ENCODE measurements at places on chromosomes 3 and 15. TPM values are rescaled to one million over a fixed set of nuclear protein-coding genes. Genes with fewer than 3 reads are reported as not detected.

DNA sequence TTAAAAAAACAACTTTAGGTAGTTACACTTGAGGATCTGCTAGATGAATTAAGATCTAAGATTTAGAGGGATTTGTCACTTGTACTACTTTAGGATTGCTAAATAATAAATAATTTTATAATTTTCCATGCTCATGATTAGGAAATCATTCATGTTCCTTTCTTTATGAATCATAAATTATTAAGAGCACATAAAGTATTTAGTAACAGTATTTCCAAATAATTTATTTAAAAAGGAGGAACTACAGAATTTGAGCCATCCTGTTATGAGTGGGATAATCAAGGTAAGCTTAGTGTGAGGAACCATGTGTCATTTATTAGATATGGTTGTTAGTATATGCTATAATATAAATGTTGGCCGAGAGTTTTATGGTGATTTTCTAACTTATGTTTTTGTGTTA lies 37.5 kb upstream of the C3orf38 start:
- DNase-seq: no peak

DNA sequence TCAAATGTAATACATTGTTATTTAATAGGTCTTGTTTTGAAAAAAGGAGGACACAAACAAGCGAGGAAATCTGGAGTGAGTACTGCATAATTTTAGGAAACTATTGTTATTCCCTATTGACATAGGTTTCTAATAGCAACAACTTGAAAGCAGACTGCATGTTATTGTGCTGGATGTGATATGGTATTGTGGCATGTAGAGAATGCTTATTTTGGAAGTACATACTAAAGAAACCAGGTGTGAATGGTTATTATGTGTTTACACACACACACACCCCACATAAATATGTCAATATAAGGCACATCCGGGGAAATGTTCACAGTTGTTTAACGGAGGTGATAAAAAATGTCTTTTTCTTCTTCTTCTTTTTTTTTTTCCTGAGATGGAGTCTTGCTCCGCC lies 5.9 kb upstream of the MORF4L1 start:
- no peak for DNase-seq

Gene DZIP1L
- total RNA-seq: not detected

GRCh38 chr15:89693091-89693490 lies 2.5 kb downstream of the WDR93 start:
- DNase-seq: no peak

GRCh38 chr3:59262076-59262498 lies 212.3 kb upstream of the CFAP20DC start:
- DNase-seq: no peak

- no peak for DNase-seq
These were observed 108.7 kb downstream of the MYO9A start for GRCh38 chr15:72009222-72009621.

GRCh38 chr3:65436580-65436979 lies 602.1 kb downstream of the MAGI1 start:
- DNase-seq: no peak

- no peak for DNase-seq
These were observed 715.1 kb upstream of the NR2F2 start for GRCh38 chr15:95615436-95615835.

Gene TUSC2
- 32.2 TPM for total RNA-seq

DNA sequence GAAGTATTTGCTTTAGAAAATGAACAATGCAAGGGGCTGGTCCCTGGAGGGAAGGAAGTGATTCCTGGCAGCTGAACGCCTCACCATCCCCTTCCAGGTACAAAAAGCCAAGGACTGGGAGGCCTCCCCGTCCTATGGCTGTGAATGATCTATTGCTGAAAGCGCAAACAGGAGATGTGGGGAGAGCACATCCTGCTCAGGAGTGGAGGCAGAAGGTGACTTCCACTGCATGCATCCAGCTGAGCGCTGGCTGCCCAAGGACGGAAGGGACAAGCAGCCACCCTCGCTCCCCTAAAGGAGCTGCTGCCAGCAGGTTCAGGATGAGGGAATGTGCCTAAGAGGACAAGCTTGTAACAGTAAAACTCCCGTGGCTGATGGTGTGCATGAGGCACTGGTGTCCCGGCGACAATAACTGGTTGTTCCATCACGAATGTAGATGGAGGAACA lies 41.4 kb downstream of the ABTB1 start:
- DNase-seq: no peak

- DNase-seq: no peak
These were observed 21.7 kb upstream of the PARL start for GRCh38 chr3:183906234-183906921.
